ENCODE measurements at places on chromosomes 11 and 22. TPM values are rescaled to one million over a fixed set of nuclear protein-coding genes. Genes with fewer than 3 reads are reported as not detected.

THYN1 gene
- 45.9 TPM for total RNA-seq

A4GALT gene
- 30.9 TPM for total RNA-seq

HBB gene
- not detected for total RNA-seq

SULT4A1 gene
- total RNA-seq, result 0.58 TPM

TEX12 gene
- not detected for total RNA-seq

MAPK8IP2 gene
- 2.7 TPM for total RNA-seq

MS4A3 gene
- total RNA-seq, result not detected

Measured in pericardium fibroblast (primary cell).